ENCODE measurements at places on chromosomes 13 and 19.
A peak's percentile ranks its signal among the peaks of the same experiment; 100 is the strongest.

DNA sequence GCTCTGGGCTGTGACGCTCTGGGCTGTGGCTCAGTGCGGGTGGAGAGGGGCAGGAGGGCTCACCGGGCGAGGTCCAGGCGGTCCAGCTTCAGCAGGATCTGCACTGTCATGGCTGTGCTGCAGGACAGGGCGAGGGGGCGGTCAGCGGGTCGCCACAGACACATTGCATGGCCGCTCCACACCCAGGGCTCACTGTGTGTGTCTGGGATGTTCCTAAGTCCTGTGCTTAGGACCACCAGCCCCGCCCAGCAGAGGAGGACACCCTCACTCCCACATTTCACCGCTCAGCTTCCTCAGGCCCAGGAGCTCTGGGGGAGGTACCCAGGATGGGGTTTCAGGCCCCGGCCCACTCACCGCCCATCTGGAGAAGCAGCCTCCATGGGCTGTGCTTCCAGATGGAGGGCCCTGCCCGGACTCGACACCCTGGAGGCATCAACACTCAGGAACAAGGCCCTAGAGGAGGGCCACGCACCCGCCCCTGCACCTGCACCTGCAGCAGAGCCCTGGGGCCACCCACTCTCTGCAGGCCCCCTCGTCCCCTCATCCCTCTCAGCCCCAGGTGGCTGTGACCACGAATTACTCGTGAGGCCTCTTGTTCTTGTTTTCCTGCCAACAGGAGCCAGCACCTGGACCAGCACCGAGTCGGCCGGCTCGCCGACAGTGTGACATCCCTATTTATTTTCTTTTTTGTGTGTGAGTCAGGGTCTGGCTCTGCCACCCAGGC is 9.7 kb upstream of the CERS1 start:
- DNase-seq = no peak

- DNase-seq = no peak
Measured at GRCh38 chr19:11673608-11674041, 65.1 kb downstream of the ZNF823 start.

DNA sequence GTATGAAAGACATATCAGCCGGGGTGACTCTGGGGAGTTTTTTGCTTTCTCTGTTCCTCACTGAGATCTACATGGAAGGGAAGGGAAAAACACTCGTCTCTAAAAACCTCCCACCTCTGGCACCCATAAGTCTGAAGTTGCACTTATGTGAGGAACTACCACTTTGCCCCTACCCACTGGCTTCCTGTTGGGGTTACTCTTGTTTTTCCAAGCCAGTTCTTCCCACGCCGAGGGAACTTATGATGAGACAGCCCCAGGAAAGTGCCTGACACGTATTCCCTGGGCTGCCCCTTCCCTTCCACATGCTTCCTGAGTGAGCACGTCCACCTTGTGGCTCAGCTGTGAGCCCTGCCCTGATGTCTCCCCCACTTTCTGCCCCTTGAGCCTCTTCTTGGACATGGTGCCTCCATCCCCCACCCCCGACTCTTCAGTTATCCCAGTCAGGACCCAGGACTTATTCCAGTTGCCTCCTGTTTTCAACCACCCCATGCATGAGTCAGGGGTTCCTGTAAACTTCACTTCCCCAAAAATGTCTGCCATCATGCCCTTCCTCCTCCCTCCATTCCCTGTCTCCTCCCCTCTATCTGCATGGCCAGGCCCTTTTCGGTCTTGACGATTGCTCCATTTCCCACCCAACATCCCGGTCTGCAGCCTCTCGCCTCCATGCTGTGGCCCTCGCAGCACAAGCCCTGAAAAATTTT is 5.1 kb upstream of the SIGLEC7 start:
- DNase-seq = no peak

- DNase-seq = peak; percentile 80
Measured at GRCh38 chr13:80341101-80341755, at the start of gene SPRY2. Gene SPRY2, minus strand, starts transcription at chr13:80341126. Its CDS starts 3,421 bp downstream, at chr13:80337705.

- DNase-seq = no peak
Measured at GRCh38 chr13:47327861-47328260, 431.0 kb upstream of the HTR2A start.

GRCh38 chr13:19587635-19588300 is 26.4 kb upstream of the TPTE2 start:
- DNase-seq = no peak

DNA sequence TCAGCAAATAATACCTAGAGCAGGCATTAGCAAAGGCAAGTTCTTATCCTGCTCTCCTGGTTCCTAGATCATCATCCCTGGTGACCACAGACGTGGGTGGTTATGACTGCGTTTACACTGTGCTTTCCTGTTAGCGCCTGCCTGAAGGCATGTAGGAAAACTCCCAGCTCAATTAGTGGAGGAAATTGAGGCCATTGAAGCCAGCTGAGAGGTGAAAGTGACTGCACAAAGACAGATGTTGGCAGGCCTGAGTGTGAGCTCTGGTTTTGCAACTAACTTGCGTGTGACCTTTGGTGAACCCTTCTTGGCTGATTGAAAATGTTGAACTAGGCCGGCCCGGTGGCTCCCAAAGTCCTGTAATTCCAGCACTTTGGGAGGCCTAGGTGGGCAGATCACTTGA is 17.5 kb upstream of the NWD1 start:
- DNase-seq = peak; percentile 38

DNA sequence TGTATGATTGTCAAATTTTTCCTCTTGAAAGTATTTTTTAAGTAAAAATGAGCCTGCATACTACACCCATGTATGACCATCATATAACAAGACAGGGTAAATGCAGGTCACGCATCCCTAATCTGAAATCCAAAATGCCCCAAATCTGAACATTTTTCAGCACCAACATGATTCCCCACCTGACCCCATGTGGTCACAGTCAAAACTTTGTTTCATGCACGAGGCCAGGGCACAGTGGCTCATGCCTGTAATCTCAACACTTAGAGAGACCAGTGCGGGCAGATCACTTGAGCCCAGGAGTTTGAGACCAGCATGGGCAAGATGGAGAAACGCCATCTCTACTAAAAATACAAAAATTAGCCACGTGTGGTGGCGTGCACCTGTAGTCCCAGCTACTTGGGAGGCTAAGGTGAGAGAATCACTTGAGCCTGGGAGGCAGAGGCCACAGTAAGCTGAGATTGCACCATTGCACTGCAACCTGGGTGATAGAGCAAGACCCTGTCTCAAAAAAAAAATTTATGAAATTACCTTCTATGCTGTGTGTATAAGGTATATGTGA is 63.7 kb upstream of the NPAS1 start:
- no peak for DNase-seq

- DNase-seq = no peak
Measured at GRCh38 chr19:55703790-55704215, 28.8 kb downstream of the EPN1 start.

DNA sequence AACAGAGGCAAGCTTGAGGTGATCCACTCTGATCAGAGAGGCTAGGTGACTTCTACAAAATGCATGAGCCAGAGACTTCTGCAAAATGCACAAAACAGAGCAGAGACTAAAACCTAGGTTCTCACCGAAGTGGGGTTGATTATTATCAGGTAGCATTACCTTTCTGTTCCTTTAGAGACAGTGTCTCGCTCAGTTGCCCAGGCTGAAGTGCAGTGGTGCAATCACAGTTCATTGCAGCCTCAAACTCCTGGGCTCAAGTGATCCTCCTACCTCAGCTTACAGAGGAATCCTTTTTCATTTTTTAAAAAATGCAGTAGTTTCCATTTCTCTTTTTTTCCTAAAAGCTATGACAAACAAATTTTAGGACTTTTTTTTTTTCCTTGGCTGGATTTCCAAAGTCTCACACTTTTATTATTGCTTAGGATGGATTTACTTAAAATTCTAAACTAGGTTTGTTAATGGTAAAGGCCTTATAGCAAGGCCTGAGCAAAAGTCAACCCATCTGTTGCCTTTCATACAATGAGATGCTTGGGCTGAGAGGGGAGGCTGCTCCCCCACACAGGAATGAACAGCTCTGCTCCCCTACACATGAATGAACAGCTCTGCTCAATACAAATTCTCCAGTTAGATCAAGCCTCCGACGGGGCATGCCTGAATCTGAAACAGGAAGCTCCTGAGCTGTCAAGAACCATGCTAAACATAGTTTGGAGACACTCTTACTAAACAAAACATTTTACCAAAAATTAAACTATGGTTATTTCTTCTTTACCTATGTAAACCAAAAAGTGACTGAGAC is 18.8 kb upstream of the TNFRSF19 start:
- no peak for DNase-seq

GRCh38 chr19:17754634-17755442 is 3.6 kb downstream of the FCHO1 start:
- no peak for DNase-seq

- no peak for DNase-seq
Measured at GRCh38 chr13:30065181-30065580, 214.8 kb upstream of the UBL3 start.

DNA sequence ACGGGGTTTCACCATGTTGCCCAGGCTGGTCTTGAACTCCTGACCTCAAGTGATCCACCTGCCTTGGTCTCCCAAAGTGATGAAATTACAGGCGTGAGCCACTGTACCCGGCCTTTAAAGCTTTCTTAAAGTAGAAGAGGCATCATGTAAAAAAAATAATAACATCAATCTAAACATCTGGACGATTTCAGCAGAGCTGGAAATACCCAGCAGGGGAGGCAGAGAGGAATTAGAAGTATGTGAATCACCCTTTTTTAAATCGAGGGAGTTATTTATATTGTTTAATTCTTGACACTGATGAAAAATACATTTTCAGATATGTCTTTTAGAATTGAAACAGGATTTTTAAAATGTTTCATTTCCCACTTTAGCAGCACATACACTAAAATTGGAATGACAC is 37.4 kb upstream of the MTIF3 start:
- DNase-seq = no peak

All from GM04503 (cell line).